Myocyte (in vitro differentiated cells): ENCODE measurements at places on chromosomes 13 and 19.
A peak's percentile ranks its signal among the peaks of the same experiment; 100 is the strongest.

- DNase-seq, result peak; percentile 32
Observed at GRCh38 chr19:47109541-47110375, 3.8 kb downstream of the ZC3H4 start.

- DNase-seq, result no peak
Observed at GRCh38 chr19:40737102-40737644, 13.1 kb downstream of the ACTMAP start.

DNA sequence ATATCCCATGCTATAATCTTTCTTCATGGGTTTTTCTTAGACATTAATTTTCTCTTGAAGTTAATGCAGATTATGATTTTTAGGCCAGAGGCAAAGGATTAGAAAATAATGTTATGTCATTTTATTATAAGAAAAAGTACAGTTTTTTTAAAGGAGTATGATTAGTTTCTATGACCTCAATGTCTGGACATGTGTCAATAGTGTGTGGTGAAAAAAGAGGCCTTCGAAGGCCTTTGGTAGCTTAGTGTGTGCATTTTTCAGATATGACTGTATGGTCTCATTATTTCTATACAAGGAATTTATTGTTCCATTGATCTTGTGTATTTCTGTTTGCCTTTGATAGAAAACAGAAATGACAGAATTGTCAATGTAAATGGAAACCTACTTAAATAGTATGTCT lies 195.6 kb downstream of the GPC5 start:
- DNase-seq, result no peak

- no peak for DNase-seq
Observed at GRCh38 chr13:49998714-49999624, 2.1 kb downstream of the TRIM13 start.

DNA sequence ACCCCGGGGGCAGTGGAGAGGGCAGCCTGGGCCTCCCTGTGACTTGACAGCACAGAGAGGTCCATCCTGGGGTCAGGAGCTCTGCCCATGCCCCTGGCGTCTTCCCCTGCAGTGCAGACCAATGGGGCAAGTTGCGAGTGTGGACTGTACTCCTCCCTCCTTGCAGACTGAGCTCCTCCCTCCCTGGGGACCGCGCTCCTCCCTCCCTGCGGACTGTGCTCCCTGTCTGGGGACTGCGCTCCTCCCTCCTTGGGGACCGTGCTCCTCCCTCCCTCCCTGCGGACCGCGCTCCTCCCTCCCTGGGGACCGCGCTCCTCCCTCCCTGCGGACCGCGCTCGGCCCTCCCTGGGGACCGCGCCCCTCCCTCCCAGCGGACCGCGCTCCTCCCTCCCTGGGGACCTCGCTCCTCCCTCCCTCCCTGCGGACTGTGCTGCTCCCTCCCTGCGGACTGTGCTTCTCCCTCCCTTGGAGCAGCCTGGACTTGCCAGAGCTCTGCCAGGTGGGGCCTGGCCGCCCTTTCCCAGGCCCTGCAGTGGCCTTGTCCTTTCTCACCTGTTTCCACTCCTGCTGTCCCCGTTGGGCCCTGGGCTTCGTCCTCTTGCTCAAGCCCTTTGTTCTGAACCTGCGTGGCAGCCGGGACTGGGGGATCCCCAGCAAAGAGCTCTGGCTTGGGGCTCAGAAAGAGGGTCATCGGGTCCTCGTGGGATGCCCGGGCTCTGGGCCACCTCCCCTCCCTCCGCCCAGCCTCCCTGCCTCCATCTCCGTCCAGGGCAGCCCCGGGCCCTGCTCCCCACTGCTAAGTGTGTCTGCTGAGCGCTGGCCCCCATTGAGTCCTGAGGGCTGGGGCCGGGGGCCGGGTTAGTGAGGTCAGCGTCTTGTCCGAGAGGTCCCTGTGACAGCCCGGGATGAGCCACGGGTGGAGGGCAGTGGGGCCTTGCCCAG lies 6.8 kb downstream of the GAMT start:
- DNase-seq, result no peak

DNA sequence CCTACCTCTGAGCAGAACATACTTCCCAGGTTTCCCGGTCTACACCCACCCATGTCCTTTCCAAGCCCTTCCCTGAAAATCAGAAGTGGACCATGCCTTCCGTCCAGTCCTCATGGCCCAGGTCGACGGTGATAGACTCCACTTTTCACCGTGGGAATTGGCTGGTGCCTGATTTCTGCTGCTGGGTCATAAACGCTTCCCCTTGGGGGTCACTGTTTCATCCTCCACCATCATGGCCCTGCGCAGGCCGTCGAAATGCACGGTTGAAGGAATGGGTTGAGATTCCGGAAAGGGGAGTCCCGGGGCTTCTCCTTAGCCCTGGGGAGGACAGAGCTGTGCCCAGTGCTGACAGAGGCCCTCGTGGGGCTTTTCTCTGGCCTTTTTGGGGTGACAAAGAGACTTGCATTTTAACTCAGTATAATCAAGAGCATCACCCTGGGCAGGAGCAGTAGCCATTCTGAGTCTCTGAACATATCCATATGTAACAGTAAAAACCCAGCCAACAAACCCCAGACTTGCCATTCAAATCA lies 75.5 kb downstream of the SOX1 start:
- DNase-seq, result no peak

DNA sequence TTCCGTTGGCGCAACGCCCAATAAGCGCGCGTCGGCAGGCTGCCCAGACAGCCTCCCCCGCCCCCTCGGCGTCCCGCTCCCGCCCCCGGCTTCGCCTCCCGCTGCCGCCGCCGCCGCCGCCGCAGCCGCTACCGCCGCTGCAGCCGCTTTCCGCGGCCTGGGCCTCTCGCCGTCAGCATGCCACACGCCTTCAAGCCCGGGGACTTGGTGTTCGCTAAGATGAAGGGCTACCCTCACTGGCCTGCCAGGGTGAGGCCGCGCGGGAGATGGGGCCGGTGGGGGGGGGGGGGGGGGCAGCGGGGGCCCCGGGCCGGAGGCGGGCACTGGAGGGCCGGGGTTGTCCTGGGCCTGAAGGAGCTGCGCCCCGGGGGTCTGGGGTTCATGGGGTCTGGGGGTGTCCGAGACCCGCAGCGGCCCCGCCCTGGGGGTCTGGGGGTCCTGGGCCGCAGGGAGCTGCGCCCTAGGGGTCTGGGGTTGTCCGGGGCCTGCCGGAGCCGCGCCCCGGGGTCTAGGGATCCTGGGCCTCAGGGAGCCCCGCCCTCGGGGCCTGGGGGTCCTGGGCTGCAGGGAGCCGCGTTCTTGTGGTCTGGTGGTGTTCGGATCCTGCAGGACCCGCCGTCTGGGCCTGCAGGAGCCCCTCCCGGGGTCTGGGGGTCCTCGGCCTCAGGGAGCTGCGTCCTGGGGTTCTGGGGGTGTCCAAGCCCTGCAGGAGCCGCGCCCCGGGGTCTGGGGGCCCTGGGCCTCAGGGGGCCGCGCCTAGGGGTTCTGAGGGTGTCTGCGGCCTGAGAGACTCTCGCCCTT lies at the start of gene HDGFL2:
Gene HDGFL2 (plus strand): TSS at position 124 of the 801 bp plus-strand sequence. CDS start 54 bp downstream, at position 178.
- no peak for DNase-seq

DNA sequence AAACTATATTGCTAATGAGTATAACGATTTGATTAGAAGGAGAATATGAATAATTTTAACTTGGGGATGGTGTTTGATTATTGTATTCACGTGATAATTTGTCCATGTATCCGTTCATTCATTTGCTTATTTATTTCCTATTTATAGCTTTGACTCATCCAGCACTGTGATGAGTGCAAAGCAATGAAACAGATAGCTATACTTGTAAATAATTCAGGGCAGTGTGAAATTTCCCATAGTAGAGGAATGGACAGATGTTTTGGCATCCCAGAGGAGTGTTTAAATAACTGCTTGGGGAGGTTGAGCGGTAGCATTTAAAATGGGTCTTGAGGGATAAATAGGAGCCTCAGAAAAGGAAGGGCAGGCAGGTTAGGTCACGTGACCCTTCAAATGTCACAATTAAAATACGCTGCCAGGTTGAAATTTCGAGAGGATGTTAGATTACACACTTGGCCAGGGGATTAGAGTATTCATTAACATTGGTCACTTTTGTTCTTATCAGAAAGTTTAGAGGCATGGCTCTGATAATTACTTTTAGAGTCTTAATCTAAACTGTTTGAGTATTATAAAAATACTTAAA lies 14.7 kb downstream of the FGF9 start:
- peak; percentile 36 for DNase-seq

- no peak for DNase-seq
Observed at GRCh38 chr13:48132961-48133360, 38.1 kb upstream of the MED4 start.

GRCh38 chr13:60062502-60062901 lies 101.2 kb downstream of the DIAPH3 start:
- no peak for DNase-seq

- no peak for DNase-seq
Observed at GRCh38 chr19:31023038-31023437, 326.2 kb downstream of the TSHZ3 start.

DNA sequence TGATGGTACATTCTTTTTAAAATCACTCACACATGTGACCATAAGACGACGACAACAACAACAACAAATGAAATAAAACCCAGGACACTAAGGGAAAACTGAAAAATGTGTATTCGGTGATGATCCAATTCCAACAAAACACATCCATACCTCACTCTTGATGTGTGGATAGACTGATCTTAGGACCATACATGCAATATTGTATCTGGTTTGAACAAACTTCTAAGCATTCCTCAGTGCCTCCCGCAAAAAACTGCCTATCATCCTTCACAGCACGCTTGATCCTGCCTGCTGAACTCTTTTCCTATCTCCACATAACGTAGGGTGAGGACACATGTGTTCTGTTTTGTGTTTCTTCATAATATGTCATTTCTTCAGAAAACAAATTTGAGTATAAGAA lies 415.2 kb downstream of the KCTD12 start:
- no peak for DNase-seq

- no peak for DNase-seq
Observed at GRCh38 chr13:71605744-71606143, 261.3 kb downstream of the DACH1 start.

DNA sequence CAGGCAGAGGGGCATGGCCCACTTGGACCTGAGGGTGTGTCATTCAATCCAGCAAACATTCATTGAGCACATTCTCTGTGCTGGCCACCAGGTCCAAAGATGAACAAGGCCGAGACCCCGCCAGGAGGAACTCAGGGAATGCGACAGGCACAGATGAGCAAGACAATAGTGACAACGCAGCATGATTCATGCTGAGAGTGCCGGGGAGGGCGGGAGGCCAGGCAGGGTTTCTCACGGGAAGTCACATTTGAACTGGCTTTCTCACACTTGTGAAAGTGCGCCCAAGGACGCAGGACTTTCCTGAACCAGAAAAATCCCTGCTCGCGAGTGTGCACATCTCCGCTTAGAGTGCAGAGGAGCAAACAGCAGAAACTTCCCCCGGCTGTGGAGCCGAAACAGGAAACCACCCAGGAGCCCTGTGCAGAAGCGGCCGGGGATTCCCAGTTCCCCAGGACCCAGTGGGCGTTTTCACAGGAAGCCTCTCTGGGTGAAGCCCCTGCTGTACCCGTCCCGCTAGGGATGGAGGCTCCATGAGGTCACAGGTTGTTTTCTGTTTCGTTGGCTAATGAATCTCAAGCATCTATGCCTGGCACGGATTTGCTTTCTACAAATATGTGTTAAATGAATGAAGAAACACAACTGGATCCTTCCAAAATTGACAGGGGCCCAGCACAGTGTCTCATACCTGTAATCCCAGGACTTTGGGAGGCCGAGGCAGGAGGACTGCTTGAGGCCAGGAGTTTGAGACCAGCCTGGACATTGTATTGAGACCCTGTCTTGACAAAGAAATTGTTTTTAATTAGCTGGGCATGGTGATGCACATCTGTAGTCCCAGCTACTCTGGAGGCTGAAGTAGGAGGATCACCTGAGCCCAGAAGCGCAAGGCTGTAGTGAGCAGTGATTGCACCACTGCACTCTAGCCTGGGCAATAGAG lies 68.4 kb upstream of the TM9SF2 start:
- peak; percentile 58 for DNase-seq

GRCh38 chr19:1177322-1178114 lies 3.5 kb upstream of the SBNO2 start:
- peak; percentile 86 for DNase-seq

DNA sequence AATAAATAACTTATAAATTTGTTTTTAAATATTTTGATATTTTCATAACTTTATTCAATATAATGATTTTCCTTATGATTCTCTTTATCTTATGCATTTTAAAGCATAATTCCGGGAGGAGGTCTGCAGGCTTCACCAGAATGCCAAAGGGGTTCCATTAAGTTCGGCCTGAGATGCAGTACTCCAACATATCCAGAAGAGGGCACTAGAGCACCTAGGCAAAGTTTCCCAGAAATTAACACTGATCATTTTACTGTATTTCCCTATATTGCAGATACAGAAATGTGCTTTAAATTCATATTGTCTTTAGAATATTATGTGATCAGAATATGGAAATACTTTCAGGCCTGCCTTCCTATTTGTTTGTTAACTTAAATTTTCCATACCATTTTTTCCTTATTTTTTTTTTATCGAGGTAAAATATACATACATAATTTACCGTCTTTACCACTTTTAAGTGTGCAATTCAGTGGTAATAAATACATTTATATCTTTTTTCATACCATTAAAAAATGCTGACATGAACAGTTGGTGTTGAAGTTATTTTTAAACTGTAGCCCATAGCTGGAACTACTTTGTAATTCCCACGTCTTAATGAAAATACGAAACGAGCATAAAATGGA lies 58.9 kb upstream of the TM9SF2 start:
- DNase-seq, result peak; percentile 60

DNA sequence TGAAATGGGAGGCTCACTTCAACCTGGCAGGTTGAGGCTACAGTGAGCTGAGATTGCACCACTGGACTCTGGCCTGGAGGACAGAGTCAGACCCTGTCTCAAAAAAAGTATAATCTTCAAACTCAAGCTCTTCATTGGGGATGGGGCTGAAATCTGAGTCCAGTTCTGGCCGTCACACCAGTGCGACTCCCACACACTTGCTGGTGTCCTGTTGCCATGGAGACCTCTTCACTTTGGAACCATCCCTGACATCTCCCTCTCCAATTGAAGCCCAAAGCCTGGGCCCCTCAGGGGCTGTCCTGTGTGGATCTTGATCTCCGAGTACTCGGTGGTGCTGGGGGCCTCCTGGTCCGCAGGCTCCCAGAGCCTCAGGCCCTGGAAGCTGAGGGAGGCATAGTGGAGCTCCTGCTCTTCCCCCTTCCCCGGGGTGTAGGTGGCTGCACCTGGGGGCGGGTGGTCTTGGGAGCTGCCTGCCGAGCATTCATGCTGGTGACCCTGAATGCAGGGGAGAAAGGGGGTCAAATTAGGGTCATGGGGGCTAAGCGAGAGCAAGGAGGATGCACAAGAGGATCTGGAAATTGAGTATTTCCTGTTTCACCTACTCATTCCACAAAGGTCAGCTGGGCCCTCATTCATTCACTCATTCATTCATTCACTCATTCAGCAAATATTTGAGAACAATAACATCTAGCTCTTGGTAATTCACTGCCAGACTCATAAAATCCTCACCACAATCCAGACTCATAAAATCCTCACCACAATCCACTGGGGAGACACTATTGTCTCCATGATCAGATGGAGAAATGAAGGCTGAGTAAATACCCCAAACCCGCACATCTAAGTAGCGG lies 11.0 kb downstream of the SIGLEC11 start:
- peak; percentile 22 for DNase-seq

- no peak for DNase-seq
Observed at GRCh38 chr19:47408156-47408938, 11.0 kb downstream of the MEIS3 start.

- DNase-seq, result no peak
Observed at GRCh38 chr13:72435251-72435650, 292.2 kb downstream of the MZT1 start.
